Mucosa of descending colon (tissue), 3 donors: ENCODE measurements at places on chromosomes 7 and 10.

- no peak for DNase-seq
Measured at GRCh38 chr10:121338206-121338980, 259.9 kb downstream of the FGFR2 start.

DNA sequence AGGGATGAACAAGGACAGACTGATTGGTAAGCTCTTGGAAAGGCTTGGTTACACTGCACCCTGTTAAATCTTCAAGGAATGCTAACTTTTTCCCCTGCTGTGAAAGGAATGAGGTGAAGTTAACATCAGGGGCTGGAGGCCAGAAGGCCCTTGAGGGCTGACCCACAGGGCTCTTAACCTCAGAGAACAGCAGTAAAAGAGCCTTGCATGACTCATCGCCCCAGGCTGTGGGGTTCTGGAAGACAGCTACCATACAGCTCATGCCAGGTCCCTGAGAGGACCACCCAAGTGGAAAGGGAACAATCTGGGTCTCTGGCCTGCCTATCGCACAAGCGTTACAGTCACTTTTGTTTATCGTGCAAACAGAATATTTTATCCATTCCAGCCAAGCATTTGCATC, 54.4 kb downstream of the CYP2C9 start:
- peak; percentile 9 for DNase-seq

DNA sequence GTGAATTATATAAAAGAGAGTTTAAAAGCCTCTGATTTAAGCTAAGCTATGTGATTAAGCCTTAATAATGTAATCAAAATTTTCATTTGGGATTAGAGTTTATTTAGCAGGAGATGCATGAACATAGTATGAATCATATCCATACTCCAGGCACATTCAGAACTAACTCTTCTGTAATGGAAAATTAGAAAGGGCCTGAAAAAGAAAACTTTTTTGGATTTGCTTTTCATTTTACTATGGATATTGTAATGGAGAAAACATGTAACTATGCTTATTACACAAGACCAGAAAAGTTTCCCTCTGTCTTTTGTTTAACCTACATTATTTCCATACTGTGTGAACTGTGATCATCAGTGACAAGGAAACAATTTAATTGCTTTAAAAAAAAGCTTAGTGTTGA, 22.0 kb downstream of the TES start:
- no peak for DNase-seq

DNA sequence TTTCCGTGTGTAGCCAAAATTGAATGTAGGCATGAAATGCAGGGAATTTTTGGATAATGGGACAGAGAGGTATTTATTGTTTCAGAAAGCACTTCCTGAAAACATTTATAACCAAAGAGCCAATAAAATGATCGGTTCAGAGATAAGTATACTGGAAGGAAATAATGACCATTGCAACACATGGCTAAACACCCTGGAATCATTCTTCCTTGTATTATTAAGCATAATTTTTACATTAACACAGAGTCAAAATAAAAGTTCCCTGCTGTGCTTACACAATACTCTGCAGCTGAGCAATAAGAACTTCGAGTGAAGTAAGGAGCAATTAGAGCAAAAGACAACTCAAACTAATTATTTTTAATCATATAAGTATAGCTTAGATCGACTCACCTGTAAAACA, 648.3 kb downstream of the TNS3 start:
- DNase-seq = no peak

- DNase-seq = no peak
Measured at GRCh38 chr10:59557642-59558041, 152.0 kb downstream of the SLC16A9 start.

- peak; percentile 60 for DNase-seq
Measured at GRCh38 chr10:17836942-17837341, 27.8 kb downstream of the MRC1 start.

DNA sequence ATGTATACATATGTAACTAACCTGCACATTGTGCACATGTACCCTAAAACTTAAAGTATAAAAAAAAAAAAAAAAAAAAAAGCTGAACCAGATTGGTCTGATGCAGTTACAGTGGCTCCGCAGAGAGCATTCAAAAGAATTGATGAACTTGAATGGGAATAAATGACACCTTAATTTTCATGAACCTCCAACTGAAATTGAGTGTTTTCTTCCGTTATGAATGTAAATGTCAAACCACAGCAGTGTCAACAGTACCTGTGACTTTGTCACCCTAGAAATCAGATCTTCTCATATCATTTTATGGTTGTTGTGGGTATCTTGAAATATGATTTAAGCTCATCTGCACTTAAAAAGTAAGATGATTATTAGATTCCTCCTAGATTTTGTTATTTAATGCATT, 32.7 kb upstream of the SRGN start:
- no peak for DNase-seq
